GM12878 (cell line): ENCODE measurements at places on chromosomes 5 and 9. TPM values are rescaled to one million over a fixed set of nuclear protein-coding genes. Genes with fewer than 3 reads are reported as not detected.

ST8SIA4 gene
- total RNA-seq = 29.4 and 30.3 TPM in 2 replicates

ZMYND19 gene
- 50.6 and 54.8 TPM in 2 replicates for total RNA-seq

MYOZ3 gene
- total RNA-seq = 0.18 TPM in 1 of 2 replicates, not detected in the other

HTR1A gene
- not detected in 2 replicates for total RNA-seq

OBP2B gene
- total RNA-seq = not detected in 2 replicates

FAXDC2 gene
- total RNA-seq = 0.32 and 0.38 TPM in 2 replicates

EPB41L4A gene
- 0.28 and 1.3 TPM in 2 replicates for total RNA-seq

EQTN gene
- not detected in 2 replicates for total RNA-seq

- no peak for DNase-seq
Measured at GRCh38 chr5:175920231-175920811, 47.8 kb downstream of the THOC3 start.

DNA sequence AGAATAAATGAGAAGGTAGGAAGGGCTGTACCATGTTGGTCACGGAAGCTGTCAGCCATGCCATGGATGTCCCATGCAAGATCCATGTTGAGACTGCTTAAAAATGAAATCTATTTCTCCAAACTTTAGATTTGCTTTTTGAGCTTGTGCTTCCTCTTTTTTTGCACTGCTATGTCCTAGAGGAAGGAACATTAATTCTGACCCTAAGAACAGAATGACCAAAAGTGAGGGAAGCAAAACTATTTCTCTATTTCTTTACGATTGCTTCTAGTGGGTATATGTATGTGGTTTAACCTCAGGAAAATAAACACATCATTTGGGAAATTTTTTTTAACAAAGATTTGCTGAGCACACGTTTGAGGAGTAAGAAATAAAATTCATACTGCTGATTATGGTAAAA, 84.6 kb downstream of the USP20 start:
- DNase-seq = no peak

DNA sequence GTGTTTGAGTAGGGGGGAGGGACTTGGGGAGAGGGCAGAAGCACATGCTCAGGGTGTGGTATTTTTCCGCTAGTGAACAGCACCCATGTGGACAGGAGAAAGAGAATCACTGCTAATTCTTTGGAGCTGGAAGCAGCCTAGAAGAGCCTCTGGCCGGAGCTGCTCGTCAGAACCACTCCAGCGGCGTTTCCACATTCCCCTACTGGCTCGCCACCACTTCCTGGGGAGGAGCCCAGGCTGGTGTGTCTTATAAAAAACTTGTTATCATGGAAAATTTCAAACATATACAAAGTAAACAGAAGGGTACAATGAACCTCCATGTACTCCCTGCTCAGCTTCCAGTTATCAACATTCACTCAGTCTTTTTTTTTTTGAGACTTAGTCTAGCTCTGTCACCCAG, 26.7 kb downstream of the LHX2 start:
- no peak for DNase-seq

DNA sequence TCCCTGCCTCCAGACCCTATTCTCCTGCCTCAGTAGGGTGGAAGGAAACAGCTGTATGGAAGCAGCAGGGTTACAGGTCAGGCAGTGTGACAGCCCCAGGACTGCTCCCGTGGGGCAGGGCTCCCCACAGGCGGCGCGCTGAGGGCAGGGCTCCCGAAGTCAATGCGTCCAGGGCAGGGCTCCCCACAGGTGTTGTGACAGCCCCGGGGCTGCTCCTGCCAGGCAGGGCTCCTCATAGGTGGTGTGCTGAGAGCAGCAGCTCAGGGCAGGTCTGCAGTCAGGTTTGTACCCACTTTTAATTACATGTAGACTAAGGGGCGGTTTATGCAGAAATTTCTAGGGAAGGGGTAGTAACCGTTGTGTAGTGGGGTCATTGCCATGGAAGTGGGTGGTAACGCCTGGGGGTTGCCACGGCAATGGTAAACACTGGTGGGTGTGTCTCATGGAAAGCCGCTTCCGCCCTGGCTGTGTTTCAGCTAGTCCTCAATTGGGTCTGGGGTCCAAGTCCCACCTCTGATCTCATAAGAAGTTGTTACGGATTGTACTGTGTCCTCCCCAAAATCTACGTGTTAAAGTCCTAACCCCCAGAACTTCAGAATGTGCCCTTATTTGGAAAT, 16.7 kb upstream of the TERT start:
- DNase-seq = no peak

GRCh38 chr5:6251565-6252102, 126.7 kb downstream of the MED10 start:
- no peak for DNase-seq

DNA sequence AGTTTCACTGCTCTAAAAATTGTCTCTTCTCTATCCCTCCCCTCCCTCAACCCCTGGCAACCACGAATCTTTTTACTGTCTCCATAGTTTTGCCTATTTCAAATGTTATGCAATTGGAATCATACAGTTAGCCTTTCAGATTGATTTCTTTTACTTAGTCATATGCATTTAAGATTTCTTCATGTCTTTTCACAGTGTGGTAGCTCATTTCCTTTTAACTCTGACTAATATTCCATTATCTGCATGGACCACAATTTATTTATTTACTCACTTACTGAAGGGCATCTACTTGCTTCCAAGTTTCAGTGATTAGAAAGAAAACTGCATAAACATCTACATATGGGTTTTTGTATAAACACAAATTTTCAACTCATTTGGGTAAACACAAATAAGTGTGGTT, 372.3 kb downstream of the CDH18 start:
- no peak for DNase-seq

DNA sequence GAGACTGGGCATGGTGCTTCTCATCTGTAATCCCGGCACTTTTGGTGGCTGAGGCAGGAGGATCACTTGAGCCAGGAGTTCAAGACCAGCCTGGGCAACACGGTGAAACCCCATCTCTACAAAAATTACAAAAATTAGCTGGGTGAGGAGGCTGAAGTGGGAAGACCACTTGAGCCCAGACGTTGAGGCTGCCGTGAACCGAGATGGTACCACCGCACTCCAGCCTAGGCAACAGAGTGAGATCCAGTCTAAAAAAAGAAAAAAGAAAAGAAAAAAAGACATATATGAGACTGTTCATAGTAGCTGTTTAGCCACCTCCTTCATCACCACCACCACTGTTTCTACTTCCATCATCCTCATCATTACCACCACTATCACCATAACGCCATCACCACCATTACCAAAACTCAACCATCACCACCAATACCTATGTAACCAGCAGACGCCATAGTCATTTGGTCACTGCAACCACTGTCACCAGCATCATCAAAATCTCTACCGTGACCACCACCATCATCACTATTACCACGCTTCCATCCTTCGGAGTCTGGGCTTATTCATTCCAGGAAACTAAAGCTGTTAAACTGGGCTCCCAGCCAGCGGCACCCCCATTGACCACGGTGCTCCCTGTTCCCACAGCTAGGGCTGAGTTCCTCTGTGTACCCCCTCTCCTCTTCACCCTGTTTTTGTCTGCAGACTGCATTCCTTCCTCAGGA, 8.4 kb upstream of the KIF12 start:
- DNase-seq = no peak

- DNase-seq = no peak
Measured at GRCh38 chr9:26331223-26331622, 561.4 kb downstream of the CAAP1 start.

- no peak for DNase-seq
Measured at GRCh38 chr5:147857302-147858129, 21.0 kb upstream of the SCGB3A2 start.

- no peak for DNase-seq
Measured at GRCh38 chr5:136070486-136071285, 41.9 kb downstream of the TGFBI start.
